BJ (cell line): ENCODE measurements at places on chromosomes 1 and 21. TPM values are rescaled to one million over a fixed set of nuclear protein-coding genes. Genes with fewer than 3 reads are reported as not detected.

Gene EPHX1
- 17.9 and 34.3 TPM in 2 replicates for polyA plus RNA-seq

DNA sequence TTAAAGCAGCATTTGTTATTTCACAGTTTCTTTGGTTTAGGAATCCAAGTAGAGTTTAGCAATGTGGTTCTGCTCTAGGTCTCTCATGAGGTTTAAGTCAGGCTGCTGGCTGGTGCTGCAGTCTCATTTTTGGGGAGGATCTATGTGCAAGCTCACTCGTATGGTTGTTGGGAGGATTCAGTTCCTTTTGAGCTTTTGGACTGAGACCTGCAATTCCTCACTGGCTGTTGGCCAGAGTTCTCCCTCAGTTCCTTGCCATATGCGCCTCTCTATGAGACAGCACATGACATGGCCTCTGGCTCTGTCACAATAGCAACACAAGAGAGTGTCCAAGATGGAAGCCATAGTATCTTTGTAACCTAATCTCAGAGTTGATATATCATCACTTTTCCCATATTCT is 91.0 kb downstream of the OLFML2B start:
- no peak for DNase-seq

- peak; percentile 78 for DNase-seq
Measured at GRCh38 chr1:225754940-225755641, 22.5 kb upstream of the SRP9 start.

GRCh38 chr1:58883888-58884482 is 100.1 kb upstream of the JUN start:
- DNase-seq = no peak

GRCh38 chr1:160614410-160614809 is 32.4 kb downstream of the SLAMF1 start:
- DNase-seq = no peak

DNA sequence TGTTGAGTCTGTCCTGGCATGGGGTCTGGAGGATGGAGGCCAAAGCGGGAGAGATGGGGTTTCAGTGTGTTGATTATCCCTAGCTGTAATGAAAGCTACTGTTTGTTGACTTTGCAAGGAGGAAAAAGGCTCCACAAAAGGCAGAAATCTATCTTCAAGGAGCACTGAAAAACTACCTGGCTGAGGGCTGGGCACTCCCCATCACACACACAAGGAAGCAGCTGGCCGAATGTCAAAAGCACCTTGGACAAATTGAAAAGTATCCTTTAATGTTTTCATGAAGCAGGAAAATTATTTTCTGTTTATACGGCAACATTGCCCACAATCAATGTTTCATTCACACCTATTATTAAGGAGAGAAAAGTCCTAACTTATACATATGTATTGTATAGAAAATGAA is 27.8 kb upstream of the PWP2 start:
- no peak for DNase-seq

DNA sequence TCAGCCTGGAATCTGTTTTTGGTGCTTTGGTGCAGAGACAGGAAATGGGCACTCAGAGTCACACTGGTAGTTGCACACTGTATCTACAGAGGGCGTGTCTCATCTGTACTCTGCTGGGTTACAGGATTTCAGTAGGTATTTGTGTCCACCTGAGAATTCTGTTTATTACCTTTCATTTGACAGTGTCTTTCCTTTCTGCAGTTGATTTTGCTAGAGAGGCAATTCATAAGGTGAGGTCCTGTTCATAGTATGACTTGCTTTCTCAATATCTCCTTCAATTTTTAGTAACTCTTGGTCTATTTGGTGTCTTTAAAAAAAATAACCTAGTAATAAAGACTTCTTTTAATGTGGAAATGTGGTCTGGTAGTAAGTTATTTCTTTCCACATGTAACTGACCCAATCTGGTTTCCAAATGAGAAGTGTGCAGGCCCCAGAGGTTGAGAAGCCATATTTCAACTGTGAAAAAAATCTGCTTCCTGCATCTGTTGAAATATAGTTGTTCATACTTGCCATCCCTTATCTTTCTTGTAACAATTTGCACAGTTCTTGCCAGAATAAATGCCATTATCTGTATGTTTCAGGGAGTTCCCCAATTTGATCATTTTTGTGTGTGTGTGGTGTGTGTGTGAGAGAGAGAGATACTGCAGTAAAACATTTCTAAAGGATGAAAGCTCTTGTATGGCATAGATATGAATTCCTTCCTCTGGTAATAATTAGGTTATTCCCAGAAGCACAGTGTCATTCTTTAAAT is 78.4 kb upstream of the DNAJC6 start:
- no peak for DNase-seq

DNA sequence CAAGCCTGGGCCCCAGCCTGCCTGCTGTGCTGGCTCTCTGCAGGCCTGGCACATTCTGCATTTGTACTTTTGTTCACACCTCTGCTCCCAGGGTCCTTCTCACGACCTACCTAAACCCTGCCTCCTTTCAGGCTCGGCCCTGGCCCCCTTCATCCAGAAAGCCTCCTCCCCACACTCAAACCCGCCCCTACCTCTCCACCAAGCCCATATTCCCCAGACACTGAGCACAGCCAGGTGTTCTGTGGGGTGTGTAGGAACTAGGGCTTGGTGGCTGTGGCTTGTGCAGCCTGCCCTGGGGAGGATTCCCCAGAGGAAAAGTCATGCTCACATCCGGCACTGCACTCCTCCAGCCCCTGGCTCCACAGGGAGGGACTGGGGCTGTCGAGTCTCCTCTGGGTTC is 8.2 kb upstream of the MIXL1 start:
- no peak for DNase-seq

GRCh38 chr1:208241512-208241911 is 2.7 kb downstream of the PLXNA2 start:
- no peak for DNase-seq

GRCh38 chr1:206062464-206062863 is 9.5 kb downstream of the RHEX start:
- DNase-seq = no peak

Gene RCSD1
- not detected in 2 replicates for polyA plus RNA-seq

Gene TNFRSF9
- polyA plus RNA-seq = not detected in 2 replicates

DNA sequence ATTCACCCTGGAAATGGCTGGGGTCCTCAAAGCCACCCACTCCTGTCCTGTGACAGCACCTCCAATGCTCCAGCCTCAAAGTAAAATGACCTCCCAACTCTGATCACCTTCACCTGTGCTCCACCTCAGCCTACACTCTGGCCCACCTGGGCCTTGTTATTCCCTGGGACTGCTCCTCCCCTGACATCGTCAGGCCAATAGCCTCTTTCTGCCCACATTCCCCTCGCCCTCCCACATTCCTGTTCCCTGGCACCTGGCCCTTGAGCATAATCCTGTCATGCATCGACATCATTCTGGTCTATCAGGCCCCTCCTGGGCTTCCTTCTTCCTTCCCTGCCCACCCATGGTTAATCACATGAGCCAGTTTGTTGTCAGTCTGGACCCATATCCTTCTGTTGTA is 13.2 kb upstream of the BCAR3 start:
- DNase-seq = no peak

- DNase-seq = no peak
Measured at GRCh38 chr1:232463225-232463624, 166.7 kb downstream of the SIPA1L2 start.

DNA sequence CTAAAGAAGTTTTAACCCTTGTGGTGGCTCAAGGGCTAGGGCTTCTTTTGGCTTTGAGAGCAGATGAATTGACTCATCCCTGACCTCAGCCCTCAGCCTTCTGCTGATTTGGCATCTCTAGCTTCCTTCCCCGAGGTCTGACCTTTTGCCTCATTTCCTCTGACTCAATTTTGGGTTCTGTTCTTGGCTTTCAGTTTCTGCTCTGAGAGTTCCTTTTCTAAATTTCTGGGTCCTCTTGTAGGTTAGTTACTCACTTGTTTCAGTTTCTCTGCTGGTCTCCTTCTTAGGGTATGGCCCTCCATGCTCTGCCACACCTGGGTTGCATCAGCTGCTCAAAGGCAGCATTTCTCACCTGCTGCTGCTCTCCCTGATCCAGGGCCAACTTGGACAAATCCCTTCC is 19.4 kb downstream of the PDE4B start:
- DNase-seq = peak; percentile 59

Gene LRRC8C
- polyA plus RNA-seq = 3.6 and 5.7 TPM in 2 replicates
